Stomach (tissue), 19 donors: ENCODE measurements at places on chromosomes 1 and 21. TPM values are rescaled to one million over a fixed set of nuclear protein-coding genes. Genes with fewer than 3 reads are reported as not detected.

ERG gene
- total RNA-seq, result 8.8 TPM

KCNJ6 gene
- total RNA-seq, result not detected

FCRL2 gene
- not detected for total RNA-seq

DNA sequence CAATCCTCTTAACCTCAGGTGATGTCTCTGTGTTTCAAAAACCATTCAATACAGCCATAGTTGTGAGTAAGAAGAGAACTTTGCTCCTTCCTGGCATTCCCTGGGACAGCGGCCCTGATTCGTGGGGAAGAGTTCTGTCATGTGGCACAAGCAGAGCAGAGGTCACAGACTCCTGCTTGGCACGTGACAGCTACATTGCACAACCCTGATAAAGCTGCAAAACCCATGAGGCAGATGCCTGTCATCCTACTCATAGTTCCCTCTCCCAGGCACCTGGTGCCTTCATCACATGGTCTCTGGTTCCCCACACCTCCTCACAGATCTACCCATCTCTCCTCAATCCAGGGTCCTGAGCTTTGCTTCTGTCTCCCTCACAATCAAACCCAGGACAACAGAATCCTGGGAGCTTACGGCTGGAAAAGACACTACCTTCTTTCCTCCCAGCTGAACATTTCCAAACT lies 70.8 kb downstream of the PLPP3 start:
- H3K4me1 ChIP-seq, result peaks cover 43% of the 10 kb centered on the region
- H3K27me3 ChIP-seq, result no peaks in the 10 kb centered on the region
- H3K27ac ChIP-seq, result peak overlapping the region; percentile 62
- H3K4me3 ChIP-seq, result no peak overlapping the region
- peaks cover 91% of the 10 kb centered on the region for H3K36me3 ChIP-seq
- peak; percentile 78 for DNase-seq

GRCh38 chr1:150321826-150322166 lies 463 bp downstream of the PRPF3 start:
- H3K4me3 ChIP-seq, result peak overlapping the region; percentile 88
- peak overlapping the region; percentile 88 for H3K27ac ChIP-seq
- no peaks in the 10 kb centered on the region for H3K27me3 ChIP-seq
- DNase-seq, result no peak
- H3K4me1 ChIP-seq, result peaks cover 10% of the 10 kb centered on the region

DNA sequence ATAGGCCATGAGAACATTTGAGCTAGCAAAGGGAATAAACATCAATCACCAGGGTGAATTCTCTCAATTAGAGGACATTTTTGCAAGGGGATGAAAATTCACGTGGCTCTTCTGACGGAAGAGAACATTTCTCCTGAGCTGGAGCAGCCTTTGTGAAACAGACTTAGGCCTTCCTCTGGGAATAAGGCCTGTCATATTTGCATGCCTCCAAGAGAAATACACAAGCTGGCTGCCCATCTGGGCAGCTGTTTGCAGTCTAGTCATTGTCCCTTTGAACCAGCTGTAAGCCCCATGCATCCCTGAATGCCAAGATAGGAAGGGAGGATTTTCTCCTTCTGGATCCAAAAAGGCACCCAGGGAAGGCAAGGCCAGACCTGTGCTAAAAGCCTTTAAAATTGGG lies 5.5 kb downstream of the LEMD1 start:
- H3K27ac ChIP-seq, result no peak overlapping the region
- no peaks in the 10 kb centered on the region for H3K4me1 ChIP-seq
- no peaks in the 10 kb centered on the region for H3K27me3 ChIP-seq
- no peak overlapping the region for H3K4me3 ChIP-seq

GRCh38 chr1:147201276-147201675 lies 23.9 kb downstream of the FMO5 start:
- no peaks in the 10 kb centered on the region for H3K4me1 ChIP-seq
- H3K27ac ChIP-seq, result no peak overlapping the region
- no peaks in the 10 kb centered on the region for H3K27me3 ChIP-seq
- peaks cover 22% of the 10 kb centered on the region for H3K36me3 ChIP-seq
- DNase-seq, result no peak

DNA sequence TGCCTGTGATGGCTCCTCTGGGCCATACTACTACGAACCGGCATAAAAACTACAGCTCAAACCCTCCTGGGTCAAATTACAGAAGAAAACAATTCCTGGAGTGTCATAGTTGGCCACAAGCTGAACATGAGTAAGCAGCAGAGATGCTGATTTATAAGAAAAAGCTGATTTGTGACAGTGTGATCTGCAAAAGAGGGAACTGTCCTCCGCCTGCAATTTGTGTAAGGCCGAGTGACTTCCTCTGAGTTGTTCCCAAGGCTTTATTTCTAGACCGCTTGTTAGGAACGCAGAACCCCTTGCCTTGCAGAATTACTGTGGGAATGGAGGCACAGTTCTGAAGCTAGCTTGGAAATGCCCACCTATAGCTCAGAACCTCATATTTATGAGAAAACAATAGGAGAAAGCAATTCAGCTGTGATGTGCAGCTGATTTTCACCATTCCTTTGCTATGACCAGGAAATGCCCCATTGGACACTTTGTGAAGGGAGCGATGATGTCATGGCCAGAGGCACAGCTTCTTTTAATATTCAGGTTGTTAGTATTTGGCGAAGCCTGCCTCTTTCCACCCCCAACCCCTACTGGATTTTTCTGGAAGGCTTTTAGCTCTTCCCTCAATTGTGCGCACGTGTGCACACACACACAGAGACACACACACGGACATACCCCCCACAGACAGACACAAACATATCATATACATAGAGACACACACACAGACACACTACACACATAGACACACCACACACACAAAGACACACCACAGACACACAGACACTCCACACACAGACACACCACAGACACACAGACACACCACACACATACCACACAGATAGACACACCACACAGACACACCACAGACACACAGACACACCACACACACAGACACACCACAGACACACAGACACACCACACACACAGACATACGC lies 47.6 kb downstream of the IER5 start:
- no peak overlapping the region for H3K27ac ChIP-seq
- H3K4me3 ChIP-seq, result no peak overlapping the region
- H3K27me3 ChIP-seq, result no peaks in the 10 kb centered on the region
- no peaks in the 10 kb centered on the region for H3K36me3 ChIP-seq

DNA sequence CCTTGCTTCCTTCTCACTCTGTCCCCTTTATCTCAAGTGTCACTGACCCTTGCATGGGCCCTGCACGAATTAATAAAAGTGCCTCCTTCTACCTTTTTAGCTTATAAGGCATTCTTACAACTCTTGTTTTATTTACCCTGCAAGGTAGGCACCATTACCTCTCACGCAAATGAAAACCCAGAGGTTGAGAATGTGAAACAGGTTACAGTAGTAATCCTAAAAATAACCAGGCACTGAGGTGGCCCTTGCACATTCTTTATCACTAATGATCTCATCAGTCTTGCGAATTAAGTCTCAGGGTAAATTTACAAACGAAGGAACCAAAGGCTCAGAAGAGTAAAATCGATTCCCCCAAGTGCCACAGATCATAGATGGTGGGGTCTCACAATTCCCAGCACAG lies 3.7 kb downstream of the GLIS1 start:
- DNase-seq, result no peak
- H3K4me3 ChIP-seq, result no peak overlapping the region
- peaks cover 23% of the 10 kb centered on the region for H3K4me1 ChIP-seq
- H3K27ac ChIP-seq, result no peak overlapping the region

GRCh38 chr21:30818837-30819610 lies 6.0 kb upstream of the KRTAP8-1 start:
- no peaks in the 10 kb centered on the region for H3K4me1 ChIP-seq
- no peak overlapping the region for H3K4me3 ChIP-seq
- DNase-seq, result no peak
- no peaks in the 10 kb centered on the region for H3K27me3 ChIP-seq

- no peak overlapping the region for H3K27ac ChIP-seq
- no peaks in the 10 kb centered on the region for H3K27me3 ChIP-seq
- DNase-seq, result no peak
- peaks cover 8% of the 10 kb centered on the region for H3K36me3 ChIP-seq
- peaks cover 20% of the 10 kb centered on the region for H3K4me1 ChIP-seq
- H3K4me3 ChIP-seq, result no peak overlapping the region
These were observed 113.6 kb downstream of the SYT2 start for GRCh38 chr1:202596638-202597037.

GRCh38 chr21:29928537-29928936 lies 11.3 kb downstream of the GRIK1 start:
- H3K4me1 ChIP-seq, result no peaks in the 10 kb centered on the region
- H3K27me3 ChIP-seq, result no peaks in the 10 kb centered on the region
- H3K4me3 ChIP-seq, result no peak overlapping the region
- no peaks in the 10 kb centered on the region for H3K36me3 ChIP-seq

DNA sequence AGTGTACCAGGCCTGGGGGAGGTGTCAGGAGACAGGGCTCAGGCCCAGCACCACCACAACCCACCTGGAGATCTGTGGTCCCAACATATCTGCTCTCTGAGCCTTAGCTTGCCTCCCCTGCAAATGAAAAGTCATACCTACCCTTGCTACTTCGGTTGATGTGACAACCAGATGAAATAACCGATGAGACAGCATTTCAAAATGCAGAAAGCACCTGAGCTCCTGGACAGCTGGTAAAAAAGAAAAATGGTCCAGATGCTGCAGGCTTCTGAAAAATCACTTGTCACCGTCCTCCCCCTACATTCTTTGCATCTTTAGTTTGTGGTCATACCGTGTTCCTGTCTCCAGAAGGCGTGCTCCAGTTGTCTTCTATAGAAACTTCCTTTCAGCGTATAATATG lies 52.0 kb upstream of the COA6 start:
- H3K4me3 ChIP-seq, result no peak overlapping the region
- no peak overlapping the region for H3K27ac ChIP-seq
- no peak for DNase-seq

- H3K4me3 ChIP-seq, result no peak overlapping the region
- no peak overlapping the region for H3K27ac ChIP-seq
- DNase-seq, result peak; percentile 26
- H3K4me1 ChIP-seq, result peaks cover 15% of the 10 kb centered on the region
- no peaks in the 10 kb centered on the region for H3K27me3 ChIP-seq
These were observed 869.8 kb upstream of the B3GALT2 start for GRCh38 chr1:194056169-194056568.

DNA sequence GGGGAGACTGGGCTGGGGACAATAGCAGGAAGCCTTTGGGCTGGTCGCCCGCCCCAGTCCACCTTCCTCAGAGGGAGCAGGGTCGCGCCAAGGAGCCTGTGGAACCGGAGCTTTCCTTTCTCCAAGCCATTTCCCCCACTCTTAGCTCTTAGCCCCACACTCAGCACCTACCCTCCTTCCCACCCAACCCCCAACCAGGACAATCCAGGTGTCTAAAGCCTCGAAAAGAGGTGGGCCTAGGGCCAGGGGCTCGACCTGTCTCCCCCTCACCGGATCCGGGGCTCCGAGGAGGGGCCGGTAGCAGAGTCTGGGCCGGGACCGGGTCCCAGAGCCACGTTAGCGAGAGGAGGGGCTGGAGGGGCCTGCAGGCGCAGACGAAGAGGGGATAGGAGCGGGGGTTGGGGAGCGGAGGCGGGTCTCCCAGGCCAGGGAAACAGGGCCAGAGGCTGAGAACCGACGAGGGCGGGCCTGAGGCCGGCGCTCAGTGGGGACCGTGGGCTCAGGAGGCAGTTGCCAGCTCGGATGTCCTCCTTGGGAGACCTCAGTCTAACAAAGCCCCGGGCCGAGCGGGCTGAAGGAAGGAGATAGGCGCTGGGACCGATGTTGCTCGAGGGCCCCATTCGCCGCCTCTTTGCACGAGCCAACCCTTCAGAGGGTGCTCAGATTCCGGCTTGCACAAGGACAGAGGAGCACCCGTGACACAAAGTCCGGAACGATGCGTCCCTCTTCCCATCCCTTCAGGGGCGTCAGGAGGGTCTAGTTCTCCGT lies 943 bp downstream of the SEMA6C start:
- peak; percentile 58 for DNase-seq
- peaks cover 52% of the 10 kb centered on the region for H3K4me1 ChIP-seq
- no peaks in the 10 kb centered on the region for H3K27me3 ChIP-seq

GRCh38 chr1:104768466-104768865 lies 1018.8 kb downstream of the AMY1C start:
- H3K4me3 ChIP-seq, result no peak overlapping the region
- H3K4me1 ChIP-seq, result no peaks in the 10 kb centered on the region
- H3K27ac ChIP-seq, result no peak overlapping the region
- no peak for DNase-seq
- H3K27me3 ChIP-seq, result no peaks in the 10 kb centered on the region

GRCh38 chr1:74964508-74965102 lies 169.6 kb upstream of the LHX8 start:
- H3K27ac ChIP-seq, result no peak overlapping the region
- H3K4me3 ChIP-seq, result no peak overlapping the region
- peak; percentile 38 for DNase-seq
- no peaks in the 10 kb centered on the region for H3K36me3 ChIP-seq

GRCh38 chr1:115764541-115764940 lies 4.0 kb downstream of the CASQ2 start:
- H3K36me3 ChIP-seq, result no peaks in the 10 kb centered on the region
- no peaks in the 10 kb centered on the region for H3K4me1 ChIP-seq
- DNase-seq, result peak; percentile 58
- H3K27ac ChIP-seq, result no peak overlapping the region
- no peaks in the 10 kb centered on the region for H3K27me3 ChIP-seq

GRCh38 chr21:32956061-32956656 lies 69.6 kb upstream of the OLIG2 start:
- no peak overlapping the region for H3K27ac ChIP-seq
- H3K27me3 ChIP-seq, result peaks cover 11% of the 10 kb centered on the region
- no peaks in the 10 kb centered on the region for H3K4me1 ChIP-seq
- DNase-seq, result no peak
- H3K4me3 ChIP-seq, result no peak overlapping the region

DNA sequence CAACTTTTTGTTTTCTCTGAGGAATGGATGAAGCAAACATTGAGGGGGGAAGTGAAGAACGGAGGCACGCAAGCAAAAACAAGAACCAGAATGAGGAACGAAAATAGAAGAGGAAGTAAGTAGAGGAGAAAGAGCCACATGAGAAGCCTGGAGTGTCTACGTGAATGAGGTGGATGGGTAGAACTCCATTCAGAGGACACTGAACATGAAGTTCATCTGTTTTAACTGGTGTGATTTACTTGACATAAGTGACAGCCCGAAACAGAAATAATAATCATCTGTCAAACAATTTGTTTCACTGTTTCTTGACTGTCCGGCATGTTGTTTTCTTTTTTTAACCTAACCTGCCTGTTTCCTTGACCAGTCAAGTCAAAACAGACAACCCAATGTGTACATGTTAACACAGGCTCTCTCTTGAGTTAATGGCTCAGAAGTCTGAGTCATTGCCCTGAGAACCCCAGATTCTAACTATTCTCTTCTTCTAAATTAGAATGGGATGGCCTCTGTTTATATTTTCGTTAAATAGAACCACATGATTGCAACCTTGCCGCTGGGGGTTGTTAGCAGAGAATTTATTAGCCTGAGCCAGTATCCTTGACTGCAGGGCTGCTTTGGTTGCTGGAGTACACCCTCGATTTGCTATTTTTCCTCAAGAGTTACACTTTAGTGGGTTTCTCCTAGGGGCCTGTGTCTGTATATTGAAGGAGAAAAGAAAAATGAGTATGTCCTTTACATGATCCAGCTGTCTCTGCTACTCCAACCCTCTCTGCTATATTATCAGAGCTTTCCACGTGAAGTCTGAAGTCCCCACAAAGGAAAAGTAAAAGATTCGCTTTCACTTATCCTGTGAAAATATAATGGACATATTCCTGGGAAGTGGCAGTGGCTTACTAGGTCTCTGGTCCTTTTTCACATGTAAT lies 151.7 kb downstream of the ZC3H11B start:
- H3K27ac ChIP-seq, result peak overlapping the region; percentile 1
- no peaks in the 10 kb centered on the region for H3K4me1 ChIP-seq
- H3K4me3 ChIP-seq, result no peak overlapping the region
- H3K36me3 ChIP-seq, result no peaks in the 10 kb centered on the region

GRCh38 chr21:42568866-42569731 lies 55.4 kb downstream of the SLC37A1 start:
- no peak overlapping the region for H3K27ac ChIP-seq
- peak; percentile 28 for DNase-seq
- H3K36me3 ChIP-seq, result peaks cover 97% of the 10 kb centered on the region
- no peaks in the 10 kb centered on the region for H3K4me1 ChIP-seq
- H3K27me3 ChIP-seq, result no peaks in the 10 kb centered on the region
